Karpas-422 (cell line): ENCODE measurements at places on chromosomes 3 and 15. TPM values are rescaled to one million over a fixed set of nuclear protein-coding genes. Genes with fewer than 3 reads are reported as not detected.

GRCh38 chr15:66254089-66254950 lies 770 bp upstream of the MEGF11 start:
- DNase-seq = no peak

GRCh38 chr15:25422021-25422420 lies 16.8 kb downstream of the UBE3A start:
- no peak for DNase-seq

DNA sequence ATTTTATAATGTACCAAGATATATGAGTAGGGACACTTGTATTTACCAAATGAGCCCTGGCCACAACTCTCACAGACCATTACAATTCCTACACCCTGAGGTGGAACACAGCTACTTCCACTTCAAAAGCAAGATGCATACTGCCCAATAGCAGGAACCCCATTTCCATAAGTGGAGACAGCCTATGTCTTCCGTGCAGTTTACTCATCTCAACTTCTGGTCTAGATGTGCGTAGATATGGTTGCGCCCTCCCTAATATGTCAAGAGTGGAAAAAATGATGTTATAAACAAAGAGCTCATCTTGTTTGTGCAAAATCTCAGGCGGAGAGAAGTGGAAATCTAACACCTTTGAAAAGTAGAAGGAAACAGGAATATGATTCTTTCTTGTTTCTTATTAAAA lies 44.6 kb downstream of the RAB27A start:
- no peak for DNase-seq

GRCh38 chr15:31252171-31252785 lies 74.4 kb upstream of the KLF13 start:
- no peak for DNase-seq

DNA sequence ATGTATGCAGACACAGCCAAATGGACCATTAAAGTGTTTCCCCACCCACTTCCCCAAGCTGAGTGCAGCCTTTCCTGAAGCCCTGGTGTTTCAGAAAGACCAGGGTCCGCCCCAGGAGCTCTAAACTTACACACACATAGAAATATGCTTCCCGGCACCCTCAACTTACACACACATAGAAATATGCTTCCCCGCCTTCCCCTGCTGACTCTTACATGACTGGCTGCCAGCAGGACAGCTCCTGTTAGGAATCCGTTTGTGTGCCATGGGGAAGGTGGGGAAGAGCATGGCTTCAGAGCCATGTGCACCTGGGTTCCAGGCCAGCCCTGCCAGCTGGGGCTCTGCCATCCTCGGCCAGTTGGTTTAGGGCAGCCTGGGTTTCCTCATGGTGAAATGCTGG lies 3.6 kb downstream of the CLEC3B start:
- DNase-seq = no peak

GRCh38 chr3:29711255-29711771 lies 430.4 kb downstream of the RBMS3 start:
- DNase-seq = no peak

DNA sequence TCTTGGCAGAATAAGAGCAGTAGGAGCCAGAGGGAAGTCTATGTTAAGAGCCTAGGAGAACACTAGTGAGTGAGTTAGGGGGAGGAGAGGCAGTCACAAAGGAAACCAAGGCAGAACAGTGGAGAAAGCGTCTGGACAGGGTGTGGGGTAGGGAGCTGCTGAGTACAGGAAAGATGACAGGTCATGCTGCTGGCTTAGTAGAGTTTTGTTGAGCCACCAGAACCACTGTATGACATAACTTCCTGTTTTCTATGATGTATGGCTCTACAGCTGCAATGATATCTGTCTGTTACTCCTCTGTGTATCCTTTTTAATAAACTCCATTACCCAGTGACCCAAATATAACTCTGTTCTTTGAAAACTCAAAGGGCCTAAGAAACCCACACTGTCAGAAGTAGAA lies 10.6 kb upstream of the STT3B start:
- DNase-seq = peak; percentile 79

DNA sequence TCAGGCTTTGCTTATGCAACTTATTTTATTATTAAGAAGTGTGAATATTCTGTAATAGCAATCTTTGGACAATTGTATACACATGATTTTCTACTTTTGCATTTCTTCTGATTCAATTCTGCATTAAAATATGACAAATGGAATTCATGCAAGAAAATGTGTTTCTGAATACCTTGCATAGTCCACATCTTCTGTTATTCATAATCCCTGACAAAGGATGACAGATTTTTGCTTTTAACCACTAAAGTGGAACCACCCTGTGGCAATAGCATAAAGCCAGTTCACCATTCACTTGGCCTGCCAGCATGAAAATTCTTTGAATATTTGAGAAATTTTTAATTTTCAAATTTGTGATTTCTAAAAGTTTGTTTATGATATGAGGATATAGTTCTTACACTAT lies 397.0 kb downstream of the ROBO2 start:
- no peak for DNase-seq

DNA sequence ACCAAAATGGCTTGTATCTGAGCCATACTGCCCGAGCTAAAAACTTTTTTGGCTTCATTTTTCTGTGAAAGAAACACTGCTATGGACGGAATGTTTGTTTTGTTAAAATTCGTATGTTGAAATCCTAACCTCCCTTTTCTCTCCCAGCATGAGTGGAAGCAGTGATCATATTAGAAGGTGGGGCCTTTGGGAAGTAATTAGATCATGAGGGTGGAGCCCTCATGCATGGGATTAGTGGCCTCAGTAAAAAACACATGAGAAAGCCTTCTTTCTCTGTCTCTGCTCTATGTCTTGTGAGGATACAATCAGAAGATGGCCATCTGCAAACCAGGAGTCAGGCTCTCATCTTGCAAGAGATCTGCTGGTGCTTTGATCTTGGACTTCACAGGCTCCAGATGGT lies 7.4 kb upstream of the FNDC3B start:
- no peak for DNase-seq

- DNase-seq = no peak
Observed at GRCh38 chr15:60912984-60913697, 316.0 kb downstream of the RORA start.

GRCh38 chr3:26591926-26592325 lies 30.6 kb upstream of the LRRC3B start:
- no peak for DNase-seq

DNA sequence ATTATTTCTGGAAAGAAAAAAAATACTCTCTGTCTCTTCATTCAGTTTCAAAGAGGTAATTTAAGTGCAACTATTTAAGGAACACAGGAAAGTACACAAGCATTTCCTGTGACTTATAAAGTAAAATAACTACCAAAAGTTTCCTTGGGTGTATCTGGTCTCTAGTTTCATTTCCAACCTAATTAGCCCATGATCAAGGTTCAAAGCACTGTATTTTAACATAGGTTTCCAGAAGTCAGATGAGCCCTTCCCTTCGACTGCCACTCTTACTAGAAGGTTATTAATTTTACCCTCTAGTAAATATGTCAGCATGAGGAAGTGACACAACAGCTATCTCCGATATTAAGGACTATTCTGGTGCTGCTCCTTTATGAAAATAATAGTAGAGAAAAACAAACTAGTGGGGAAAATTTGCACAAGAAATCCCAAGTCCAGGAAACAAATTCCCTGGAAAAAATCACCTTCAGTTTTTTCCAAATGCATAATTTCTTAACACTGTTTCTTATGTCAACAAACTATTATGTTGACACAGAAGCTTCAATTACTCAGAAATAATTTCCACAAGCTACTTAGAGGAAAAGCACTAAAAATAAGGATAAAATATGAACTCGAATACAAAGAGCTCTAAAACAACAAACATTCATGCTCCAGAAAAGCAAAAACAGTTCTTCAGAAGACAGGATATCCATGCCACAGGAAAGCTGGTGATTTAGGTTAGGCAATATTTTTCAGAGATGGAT lies 35.3 kb downstream of the CCPG1 start:
- no peak for DNase-seq

DNA sequence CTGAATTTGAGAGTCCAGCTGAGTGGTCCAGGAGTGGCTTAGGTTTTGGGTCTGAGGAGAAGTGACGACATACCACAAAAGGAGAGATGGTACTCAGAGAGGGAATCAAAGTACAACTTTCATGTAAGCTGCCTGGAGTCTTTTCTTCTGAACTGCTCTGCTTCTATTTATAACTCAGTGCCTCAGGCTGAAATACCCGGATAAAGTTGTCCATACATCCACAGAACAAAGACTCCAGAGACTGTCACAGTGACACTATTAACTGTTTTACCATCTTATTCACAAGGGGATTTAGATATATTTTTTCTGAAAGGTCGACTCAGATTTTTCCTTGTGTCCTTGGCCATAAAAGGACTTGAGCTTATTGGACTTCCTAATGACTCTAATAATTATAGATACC lies 264.3 kb upstream of the DNAJC19 start:
- no peak for DNase-seq

DNA sequence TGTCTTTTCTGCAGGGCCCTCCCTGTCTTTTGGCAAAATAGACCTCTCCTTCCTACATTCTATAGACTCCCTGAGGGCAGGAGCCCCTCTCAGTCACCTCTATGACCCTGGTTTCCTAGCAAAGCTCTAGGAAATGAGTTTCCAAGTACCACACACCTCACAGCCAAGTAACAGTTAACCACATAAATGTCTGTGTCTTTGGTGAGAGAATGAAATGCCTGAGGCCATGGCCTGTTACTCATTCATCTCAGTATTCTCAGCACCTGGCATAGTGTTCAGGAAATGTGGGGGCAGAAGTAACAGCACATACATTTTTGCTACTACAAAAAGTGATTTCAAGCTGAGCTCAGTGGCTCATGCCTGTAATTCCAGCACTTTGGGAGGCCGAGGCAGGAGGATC lies 21.0 kb downstream of the RFT1 start:
- no peak for DNase-seq

GRCh38 chr3:71288269-71288930 lies 295.1 kb downstream of the FOXP1 start:
- DNase-seq = no peak

- DNase-seq = no peak
Observed at GRCh38 chr3:152257563-152258035, 11.1 kb upstream of the MBNL1 start.

- no peak for DNase-seq
Observed at GRCh38 chr15:59703979-59704796, 15.1 kb upstream of the BNIP2 start.

- no peak for DNase-seq
Observed at GRCh38 chr3:17983106-17983505, 240.7 kb upstream of the TBC1D5 start.

- DNase-seq = no peak
Observed at GRCh38 chr3:111210866-111211564, 139.4 kb downstream of the NECTIN3 start.

- DNase-seq = no peak
Observed at GRCh38 chr3:67531181-67532101, 123.0 kb downstream of the SUCLG2 start.

DNA sequence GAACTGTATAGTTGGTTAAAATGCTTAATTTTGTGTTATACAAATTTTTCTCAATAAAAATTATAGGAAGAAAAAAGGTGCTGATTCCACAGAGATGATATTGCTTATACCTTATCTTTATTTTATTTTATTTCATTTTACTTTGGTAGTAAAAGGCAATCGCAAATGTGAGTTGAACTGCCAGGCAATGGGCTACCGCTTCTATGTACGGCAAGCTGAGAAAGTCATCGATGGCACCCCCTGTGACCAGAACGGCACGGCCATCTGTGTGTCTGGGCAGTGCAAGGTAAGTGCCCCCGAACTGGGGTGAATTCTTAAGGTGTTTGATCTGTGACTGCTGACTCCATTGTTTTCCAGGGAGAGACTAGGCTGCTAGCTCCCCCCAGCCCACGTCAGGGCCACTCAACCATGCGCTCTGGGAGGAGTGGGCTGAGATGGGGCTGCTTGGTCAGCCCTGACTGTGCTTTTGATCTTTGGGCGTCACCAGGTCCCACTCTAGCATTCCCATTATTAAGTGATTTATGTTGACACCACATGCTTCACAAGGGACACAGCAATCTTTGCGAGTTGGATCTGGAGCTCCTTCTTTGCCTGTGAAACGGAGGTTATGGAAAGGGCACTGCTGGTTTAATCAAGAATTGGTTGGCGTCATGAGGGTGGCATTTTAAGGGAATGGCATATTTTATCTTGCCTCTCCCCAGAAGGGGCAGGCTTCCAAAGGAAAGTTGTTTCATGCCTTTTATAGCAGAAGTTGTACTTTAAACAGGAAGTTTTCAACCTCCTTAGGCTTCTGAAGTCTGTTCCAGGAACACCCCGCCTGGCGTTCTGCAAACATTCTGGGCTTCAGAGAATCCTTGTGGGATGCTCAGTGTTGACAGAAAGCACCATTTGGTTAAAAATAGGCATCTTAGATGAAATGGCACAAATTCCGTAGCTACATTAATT lies 296.5 kb downstream of the THSD4 start:
- no peak for DNase-seq

DNA sequence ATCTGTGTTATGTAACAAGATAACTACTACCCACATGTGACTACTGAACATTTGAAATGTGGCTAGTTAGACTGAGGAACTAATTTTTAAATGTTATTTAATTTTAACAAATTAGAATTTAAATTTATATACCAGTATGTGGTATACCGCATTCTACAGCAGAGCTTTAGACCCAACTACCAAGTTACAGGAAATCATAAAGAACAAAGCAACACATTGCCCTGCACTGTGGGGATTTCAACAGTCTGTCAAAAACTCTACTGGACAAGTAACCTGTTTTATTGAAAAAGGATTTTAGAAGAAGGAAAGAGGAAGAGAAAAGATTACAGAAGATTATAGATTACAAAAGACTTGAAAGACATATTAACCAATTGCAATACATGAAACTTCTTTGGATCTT lies 64.9 kb downstream of the DPH6 start:
- DNase-seq = no peak

DNA sequence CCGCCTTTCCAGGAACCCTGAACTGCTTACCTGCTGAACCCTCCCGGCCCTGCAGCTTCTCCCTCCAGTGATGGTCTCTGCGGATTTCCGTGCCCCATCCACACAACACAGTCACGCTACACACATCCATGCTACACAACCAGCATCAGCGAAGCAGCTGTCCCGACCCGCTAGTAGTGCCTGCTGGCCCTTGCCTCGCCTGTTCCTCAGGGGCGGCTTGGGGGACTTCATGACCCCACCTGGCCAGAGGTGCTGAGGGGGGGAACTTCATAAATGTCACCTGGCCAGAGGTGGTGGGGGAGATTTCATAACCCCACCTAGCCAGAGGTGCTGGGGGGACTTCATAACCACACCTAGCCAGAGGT lies 530 bp upstream of the TUBGCP5 start:
- no peak for DNase-seq

DNA sequence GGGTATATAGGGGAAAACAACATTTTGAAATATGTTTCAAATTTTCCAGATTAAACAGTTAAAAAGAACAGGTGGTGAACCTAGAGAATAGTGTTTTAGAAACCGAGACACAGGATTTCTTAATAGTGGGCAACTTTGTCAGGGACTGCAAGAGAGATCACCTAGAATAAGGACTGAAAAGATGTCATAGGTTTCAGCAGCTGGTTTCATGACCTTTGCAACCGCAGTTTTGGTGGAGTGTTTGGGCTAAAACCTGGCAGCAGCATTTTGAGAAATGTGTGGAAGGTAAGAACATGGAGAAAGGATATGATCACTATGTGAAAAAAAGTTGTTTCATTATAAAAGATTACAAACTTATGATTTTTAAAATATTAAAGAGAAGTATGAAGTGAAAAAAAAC lies 34.9 kb downstream of the PRKCI start:
- no peak for DNase-seq

GRCh38 chr3:98326945-98327344 lies 26.7 kb upstream of the OR5K4 start:
- DNase-seq = no peak

Gene SYNPR
- total RNA-seq = not detected in 2 replicates

Gene GREM1
- total RNA-seq = not detected in 2 replicates

Gene GOLGA8S
- total RNA-seq = not detected in 2 replicates

Gene FBXW12
- not detected in 2 replicates for total RNA-seq

Gene MESP2
- total RNA-seq = not detected in 2 replicates

Gene PLIN1
- not detected in 2 replicates for total RNA-seq

Gene CD200
- total RNA-seq = not detected in 2 replicates

Gene PP2D1
- total RNA-seq = not detected in 2 replicates

Gene CHRNA7
- total RNA-seq = not detected in 2 replicates
